ENCODE measurements at places on chromosomes 4 and X. TPM values are rescaled to one million over a fixed set of nuclear protein-coding genes. Genes with fewer than 3 reads are reported as not detected.

DNA sequence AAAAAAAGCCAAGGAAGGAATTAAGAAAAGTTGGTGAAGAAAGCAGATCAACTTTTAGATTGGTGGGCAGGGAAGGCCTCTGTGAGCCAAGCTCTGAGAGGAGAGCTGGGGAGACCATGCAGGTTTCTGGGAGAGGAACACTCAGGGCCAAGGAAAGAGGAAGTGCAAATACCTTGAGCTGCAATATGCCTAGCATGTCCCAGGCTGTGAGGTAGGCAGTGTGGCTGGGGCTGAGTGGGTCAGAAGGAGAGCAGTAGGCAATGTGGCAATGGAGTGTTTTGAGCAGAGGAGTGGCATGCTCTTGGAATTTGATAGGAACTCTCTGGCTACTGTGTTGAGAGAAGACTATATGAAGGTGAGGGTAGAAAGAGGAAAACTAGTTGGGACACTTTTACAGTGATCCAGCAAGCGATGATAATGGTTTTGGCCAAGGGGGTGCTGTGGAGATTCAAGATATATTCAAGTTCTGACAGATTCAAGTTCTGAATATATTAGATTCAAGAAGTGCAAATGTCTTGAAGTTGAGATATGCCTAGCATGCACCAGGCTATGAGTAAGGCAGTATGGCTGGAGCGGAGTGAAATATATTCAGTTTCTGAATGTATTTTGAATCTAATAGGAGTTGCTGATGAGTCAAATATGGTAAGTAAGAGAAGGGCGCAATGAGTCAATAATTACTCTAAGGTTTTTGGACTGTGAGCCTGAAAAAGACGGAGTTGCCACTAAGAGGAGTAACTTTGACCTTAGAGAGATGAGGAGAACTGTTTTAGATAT lies 172.5 kb downstream of the CAMK2D start:
- no peak overlapping the region for H3K27ac ChIP-seq
- H3K27me3 ChIP-seq: no peaks in the 10 kb centered on the region
- H3K4me3 ChIP-seq: no peak overlapping the region
- no peaks in the 10 kb centered on the region for H3K36me3 ChIP-seq
- H3K4me1 ChIP-seq: peaks cover 7% of the 10 kb centered on the region

GRCh38 chr4:151418385-151418784 lies 9.4 kb downstream of the FHIP1A start:
- H3K4me3 ChIP-seq: no peak overlapping the region
- no peak for DNase-seq

DNA sequence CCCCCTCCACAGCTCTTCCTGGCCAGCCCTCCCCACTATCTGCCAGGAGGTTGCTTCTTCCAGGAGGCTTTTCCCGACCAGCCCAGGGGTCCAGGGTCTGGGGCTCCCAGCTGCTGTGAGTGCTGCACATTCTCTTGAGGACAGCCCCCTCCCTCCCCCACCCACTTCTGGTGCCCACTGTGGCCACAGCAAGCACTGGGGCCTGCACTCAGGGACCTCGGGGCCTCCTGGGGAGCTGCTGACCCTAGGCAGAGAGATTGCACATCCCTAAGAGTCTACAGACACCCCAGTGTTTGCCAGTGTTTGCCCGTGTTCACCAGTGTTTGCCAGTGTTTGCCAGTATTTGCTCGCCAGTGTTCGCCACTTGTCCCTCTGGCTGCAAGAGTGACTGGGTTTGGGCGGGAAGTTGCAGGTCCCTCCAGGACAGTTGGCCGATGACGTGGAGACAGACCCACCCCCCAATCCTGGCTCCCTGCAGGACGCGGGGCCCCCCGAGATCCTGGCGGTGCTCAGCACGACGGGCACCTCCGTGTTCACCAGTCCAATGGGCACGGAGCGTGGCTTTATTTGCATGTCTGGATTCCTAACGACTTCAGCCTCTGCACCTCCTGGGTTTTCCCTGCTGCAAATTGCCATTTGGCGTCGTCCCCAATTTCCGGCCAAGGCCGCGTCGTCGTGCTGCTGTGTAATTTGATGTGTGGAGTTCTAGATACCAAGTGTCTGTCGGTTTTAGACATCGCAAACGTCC lies 87.5 kb upstream of the NKX1-1 start:
- no peaks in the 10 kb centered on the region for H3K27me3 ChIP-seq
- no peaks in the 10 kb centered on the region for H3K4me1 ChIP-seq
- no peak overlapping the region for H3K4me3 ChIP-seq
- H3K36me3 ChIP-seq: no peaks in the 10 kb centered on the region
- no peak for DNase-seq

GRCh38 chr4:124177647-124178425 lies 534.7 kb downstream of the ANKRD50 start:
- H3K27me3 ChIP-seq: no peaks in the 10 kb centered on the region
- no peaks in the 10 kb centered on the region for H3K36me3 ChIP-seq
- peaks cover 3% of the 10 kb centered on the region for H3K4me1 ChIP-seq
- H3K4me3 ChIP-seq: no peak overlapping the region

- no peak overlapping the region for H3K27ac ChIP-seq
- H3K4me1 ChIP-seq: no peaks in the 10 kb centered on the region
- no peaks in the 10 kb centered on the region for H3K27me3 ChIP-seq
- no peaks in the 10 kb centered on the region for H3K36me3 ChIP-seq
Observed at GRCh38 chrX:148854306-148854705, 353.9 kb downstream of the AFF2 start.

- no peaks in the 10 kb centered on the region for H3K4me1 ChIP-seq
- H3K4me3 ChIP-seq: no peak overlapping the region
- no peaks in the 10 kb centered on the region for H3K27me3 ChIP-seq
- DNase-seq: no peak
- H3K27ac ChIP-seq: no peak overlapping the region
Observed at GRCh38 chrX:154349359-154349935, 25.0 kb downstream of the FLNA start.

- DNase-seq: peak; percentile 67
- no peak overlapping the region for H3K4me3 ChIP-seq
- H3K36me3 ChIP-seq: 0 out of 2 replicates have a peak, but pooled peaks cover 2% of the 10 kb centered on the region
- no peak overlapping the region for H3K27ac ChIP-seq
- no peaks in the 10 kb centered on the region for H3K27me3 ChIP-seq
Observed at GRCh38 chrX:73855546-73855945, 292.5 kb downstream of the CHIC1 start.

DNA sequence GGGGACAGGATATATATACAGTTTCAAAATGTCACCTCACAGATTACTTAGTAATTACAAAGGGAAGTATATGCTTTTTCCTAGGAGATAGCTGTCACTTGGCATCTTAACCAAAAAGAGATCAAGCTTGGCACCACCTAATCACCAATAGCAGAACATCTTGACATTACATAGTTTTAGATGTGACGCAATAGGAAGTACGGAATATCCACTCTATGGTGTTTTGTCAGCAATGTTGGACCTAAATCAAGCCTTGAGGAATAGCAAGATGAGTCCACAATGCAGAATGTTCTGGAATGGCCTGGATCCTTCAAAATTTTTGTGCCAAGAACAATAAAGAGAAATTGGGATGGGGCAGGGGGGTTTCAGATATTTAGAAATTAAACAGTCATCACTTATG lies 1488.2 kb downstream of the FSTL5 start:
- H3K4me3 ChIP-seq: no peak overlapping the region
- H3K27me3 ChIP-seq: no peaks in the 10 kb centered on the region

GRCh38 chr4:182764137-182764536 lies 153.0 kb downstream of the DCTD start:
- H3K27ac ChIP-seq: peak overlapping the region; percentile 51
- no peak overlapping the region for H3K4me3 ChIP-seq
- H3K4me1 ChIP-seq: peaks cover 24% of the 10 kb centered on the region
- H3K27me3 ChIP-seq: no peaks in the 10 kb centered on the region
- DNase-seq: no peak

- no peaks in the 10 kb centered on the region for H3K36me3 ChIP-seq
- no peaks in the 10 kb centered on the region for H3K27me3 ChIP-seq
- H3K4me1 ChIP-seq: no peaks in the 10 kb centered on the region
Observed at GRCh38 chrX:10288373-10288975, 131.7 kb downstream of the CLCN4 start.

DNA sequence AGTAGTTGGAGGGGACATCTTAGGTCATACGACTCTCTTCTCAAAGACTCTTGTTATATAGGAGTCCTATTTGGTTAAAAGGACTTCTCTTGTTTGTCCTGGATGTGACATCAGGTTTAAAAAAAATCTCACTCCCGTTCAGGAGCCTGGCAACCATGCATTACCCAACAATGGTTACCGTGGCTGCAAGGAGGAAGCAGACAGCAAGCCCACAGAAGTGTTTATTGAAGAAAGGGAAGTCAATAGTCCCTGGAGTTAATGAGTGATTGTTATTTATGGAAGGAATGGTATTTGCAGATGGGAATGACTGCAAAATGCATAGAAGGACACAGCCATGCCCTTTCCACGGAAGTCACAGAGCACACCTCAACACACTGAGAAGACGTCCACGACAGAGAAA lies 75.9 kb upstream of the ENPP6 start:
- H3K36me3 ChIP-seq: no peaks in the 10 kb centered on the region
- no peaks in the 10 kb centered on the region for H3K4me1 ChIP-seq
- DNase-seq: peak; percentile 24
- no peaks in the 10 kb centered on the region for H3K27me3 ChIP-seq

DNA sequence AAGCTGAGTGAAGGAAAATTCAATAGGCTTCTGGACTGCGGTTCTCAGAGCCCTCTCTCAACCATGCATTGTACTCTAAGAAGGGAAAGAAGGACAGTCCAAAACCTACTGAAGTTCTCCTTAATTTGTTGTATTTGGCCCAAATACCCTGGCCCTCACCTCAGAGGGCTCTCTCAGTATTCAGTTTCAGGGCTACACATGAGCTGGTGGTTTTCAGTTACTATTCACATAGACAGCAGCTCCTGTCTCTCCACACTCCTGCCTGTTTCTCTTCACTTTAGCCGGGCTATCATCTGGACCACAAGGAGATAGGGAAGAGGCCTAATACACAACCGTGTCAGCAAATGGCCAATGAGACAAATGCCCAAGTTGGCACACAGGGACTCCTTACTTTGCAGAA lies 66.0 kb downstream of the ATG4A start:
- H3K27me3 ChIP-seq: no peaks in the 10 kb centered on the region
- H3K36me3 ChIP-seq: no peaks in the 10 kb centered on the region
- no peaks in the 10 kb centered on the region for H3K4me1 ChIP-seq
- no peak for DNase-seq
- H3K4me3 ChIP-seq: no peak overlapping the region

DNA sequence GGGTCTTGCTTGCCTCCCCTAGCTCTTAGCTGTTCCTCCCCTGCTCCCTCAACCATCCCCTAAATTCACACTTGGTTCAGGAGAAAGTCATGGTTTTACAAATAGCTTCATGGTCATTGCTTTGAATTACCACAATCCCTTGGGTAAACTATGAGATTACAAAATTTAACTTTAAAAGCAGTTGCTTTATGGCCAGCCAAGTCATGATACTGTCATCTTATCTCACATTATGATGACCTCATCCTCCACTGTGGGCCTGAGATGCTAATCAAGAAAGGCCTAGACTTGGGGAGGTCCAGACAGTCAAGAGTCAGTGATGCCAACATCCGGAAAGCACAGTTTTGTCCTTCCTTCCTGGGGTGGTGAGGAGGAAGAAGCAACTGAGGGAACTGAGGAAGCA lies 10.5 kb upstream of the FGF16 start:
- H3K4me1 ChIP-seq: peaks cover 7% of the 10 kb centered on the region
- H3K27me3 ChIP-seq: no peaks in the 10 kb centered on the region
- no peak for DNase-seq
- no peak overlapping the region for H3K4me3 ChIP-seq
- no peaks in the 10 kb centered on the region for H3K36me3 ChIP-seq

Gene GALNTL6
- total RNA-seq: not detected

Gene ERAS
- total RNA-seq: not detected

Gene PNMA6E
- not detected for total RNA-seq

Gene ARSJ
- 3.5 TPM for total RNA-seq
